ENCODE measurements at places on chromosomes 1 and 21. TPM values are rescaled to one million over a fixed set of nuclear protein-coding genes. Genes with fewer than 3 reads are reported as not detected.

MAP1LC3C gene
- total RNA-seq, result not detected

MASP2 gene
- not detected for total RNA-seq

LIX1L gene
- total RNA-seq, result 26.5 TPM

GRHL3 gene
- total RNA-seq, result not detected

GUCA2B gene
- total RNA-seq, result not detected

LRRC38 gene
- total RNA-seq, result 0.39 TPM

AIRE gene
- 0.08 TPM for total RNA-seq

EPHA10 gene
- total RNA-seq, result not detected

BMP8B gene
- total RNA-seq, result not detected

PRDM15 gene
- 6.2 TPM for total RNA-seq

UBE4B gene
- total RNA-seq, result 31.0 TPM

S100B gene
- not detected for total RNA-seq

RGS1 gene
- total RNA-seq, result not detected

LCE1F gene
- not detected for total RNA-seq

TLR5 gene
- total RNA-seq, result 0.08 TPM

CCDC17 gene
- total RNA-seq, result 3.1 TPM

FAM72B gene
- 3.6 TPM for total RNA-seq

BNIPL gene
- 0.13 TPM for total RNA-seq

ZYG11A gene
- 0.96 TPM for total RNA-seq

VAMP3 gene
- 144 TPM for total RNA-seq

EXTL1 gene
- 0.52 TPM for total RNA-seq

CLCA1 gene
- total RNA-seq, result not detected

AGMAT gene
- total RNA-seq, result 1.7 TPM

OLFM3 gene
- total RNA-seq, result not detected

FMN2 gene
- total RNA-seq, result 0.39 TPM

CELF3 gene
- total RNA-seq, result not detected

C1orf141 gene
- not detected for total RNA-seq

SARS1 gene
- 183 TPM for total RNA-seq

FOXD2 gene
- total RNA-seq, result not detected

HSD11B1 gene
- total RNA-seq, result 168 TPM

ANKRD45 gene
- total RNA-seq, result 0.52 TPM

CFHR2 gene
- not detected for total RNA-seq

DIO1 gene
- not detected for total RNA-seq

TMPRSS2 gene
- total RNA-seq, result not detected

LRRN2 gene
- total RNA-seq, result not detected

MRAP gene
- total RNA-seq, result not detected

DHRS3 gene
- 46.6 TPM for total RNA-seq

SAMD13 gene
- 3.8 TPM for total RNA-seq

OR2T1 gene
- total RNA-seq, result not detected

E2F2 gene
- 2.3 TPM for total RNA-seq

RPTN gene
- total RNA-seq, result not detected

ZC3H12A gene
- total RNA-seq, result 15.0 TPM

DDX59 gene
- total RNA-seq, result 8.7 TPM

WNT3A gene
- total RNA-seq, result not detected

CCDC18 gene
- total RNA-seq, result 4.6 TPM

CR1L gene
- total RNA-seq, result not detected

MAP3K7CL gene
- 9.3 TPM for total RNA-seq

IL23R gene
- not detected for total RNA-seq

EPHB2 gene
- 22.4 TPM for total RNA-seq

IL12RB2 gene
- not detected for total RNA-seq

HJV gene
- not detected for total RNA-seq
